Lower lobe of right lung (tissue), 2 donors: ENCODE measurements at places on chromosomes 3 and 15. TPM values are rescaled to one million over a fixed set of nuclear protein-coding genes. Genes with fewer than 3 reads are reported as not detected.

DNA sequence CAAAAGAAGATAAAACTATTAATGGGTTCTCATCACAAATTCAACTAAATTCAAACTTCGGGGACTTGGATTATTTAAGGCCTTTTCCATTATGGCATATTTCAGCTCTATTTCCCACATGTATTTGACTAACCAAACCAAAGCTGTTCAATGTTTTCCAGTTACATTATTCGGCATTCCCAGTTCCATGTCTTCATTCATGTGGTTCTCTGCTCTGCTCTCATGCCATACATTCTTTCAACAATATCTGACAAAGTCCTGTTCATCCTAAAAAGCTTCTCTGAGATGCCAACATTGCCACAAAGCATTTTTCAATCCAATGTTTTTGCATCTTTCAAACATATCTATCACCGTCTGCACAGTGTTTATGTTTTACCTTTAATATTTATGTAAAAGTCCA is 141.4 kb downstream of the GREM1 start:
- H3K4me1 ChIP-seq = no peaks in the 10 kb centered on the region
- H3K27ac ChIP-seq = no peak overlapping the region
- no peaks in the 10 kb centered on the region for H3K27me3 ChIP-seq

Gene TP63
- total RNA-seq = 2.1 TPM

GRCh38 chr15:29570948-29571791 is 251.1 kb downstream of the TJP1 start:
- H3K4me3 ChIP-seq = peak overlapping the region; percentile 56
- DNase-seq = no peak
- H3K27me3 ChIP-seq = peaks cover 44% of the 10 kb centered on the region
- H3K27ac ChIP-seq = no peak overlapping the region
- peaks cover 11% of the 10 kb centered on the region for H3K4me1 ChIP-seq
- H3K36me3 ChIP-seq = no peaks in the 10 kb centered on the region

GRCh38 chr3:18044971-18045880 is 302.8 kb upstream of the TBC1D5 start:
- no peak overlapping the region for H3K4me3 ChIP-seq
- H3K4me1 ChIP-seq = no peaks in the 10 kb centered on the region
- H3K27ac ChIP-seq = no peak overlapping the region
- H3K36me3 ChIP-seq = no peaks in the 10 kb centered on the region
- DNase-seq = no peak
- no peaks in the 10 kb centered on the region for H3K27me3 ChIP-seq

Gene HCN4
- 0.18 TPM for total RNA-seq

- H3K27me3 ChIP-seq = no peaks in the 10 kb centered on the region
- peaks cover 6% of the 10 kb centered on the region for H3K4me1 ChIP-seq
- H3K36me3 ChIP-seq = no peaks in the 10 kb centered on the region
- H3K27ac ChIP-seq = no peak overlapping the region
Observed at GRCh38 chr15:79989682-79990081, 18.7 kb upstream of the BCL2A1 start.

DNA sequence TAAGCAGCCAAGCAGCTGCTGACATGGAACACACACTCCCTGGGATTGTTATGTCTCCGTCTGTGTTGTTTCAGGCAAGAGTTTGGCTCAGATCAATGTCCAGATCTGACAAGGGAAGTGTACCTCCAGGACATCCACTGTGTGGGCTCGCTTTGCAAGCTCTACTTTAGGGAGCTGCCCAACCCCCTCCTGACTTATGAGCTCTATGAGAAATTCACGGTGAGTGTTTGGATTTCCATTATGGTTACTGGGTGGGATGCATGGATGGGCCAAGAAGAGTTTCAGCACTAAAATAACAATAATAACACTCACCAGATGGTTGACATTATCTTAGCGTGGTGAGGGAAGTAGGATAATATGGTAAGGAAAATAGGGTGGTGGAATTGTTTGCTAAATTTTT is 74.1 kb downstream of the ARHGAP31 start:
- no peak overlapping the region for H3K4me3 ChIP-seq
- no peaks in the 10 kb centered on the region for H3K4me1 ChIP-seq
- peaks cover 64% of the 10 kb centered on the region for H3K36me3 ChIP-seq
- no peak overlapping the region for H3K27ac ChIP-seq

Gene PCOLCE2
- total RNA-seq = 41.0 TPM

GRCh38 chr15:94237903-94238302 is 6.5 kb downstream of the MCTP2 start:
- no peaks in the 10 kb centered on the region for H3K27me3 ChIP-seq
- no peaks in the 10 kb centered on the region for H3K36me3 ChIP-seq
- no peak for DNase-seq

DNA sequence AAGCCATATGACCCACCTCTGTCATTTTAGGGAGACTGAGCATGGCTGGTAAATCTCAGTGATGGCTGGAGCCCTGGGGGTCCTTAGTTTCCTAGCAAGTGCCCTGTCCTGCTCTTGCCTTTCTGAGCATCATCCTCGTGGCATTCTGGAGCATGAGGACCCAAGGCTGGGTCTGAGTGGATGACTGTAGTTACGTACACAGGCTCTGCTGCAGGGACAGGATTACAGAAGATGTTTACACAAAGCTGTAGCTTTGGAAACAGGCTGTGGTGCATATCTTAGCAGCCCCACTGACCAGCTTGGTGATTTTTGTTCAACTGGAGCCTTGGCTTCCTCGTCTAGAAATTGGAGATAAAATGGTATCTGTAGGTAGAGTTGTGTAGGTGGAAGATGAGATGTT is 272.9 kb upstream of the CTDSPL start:
- no peaks in the 10 kb centered on the region for H3K27me3 ChIP-seq
- no peak overlapping the region for H3K4me3 ChIP-seq
- peaks cover 25% of the 10 kb centered on the region for H3K4me1 ChIP-seq
- DNase-seq = no peak

DNA sequence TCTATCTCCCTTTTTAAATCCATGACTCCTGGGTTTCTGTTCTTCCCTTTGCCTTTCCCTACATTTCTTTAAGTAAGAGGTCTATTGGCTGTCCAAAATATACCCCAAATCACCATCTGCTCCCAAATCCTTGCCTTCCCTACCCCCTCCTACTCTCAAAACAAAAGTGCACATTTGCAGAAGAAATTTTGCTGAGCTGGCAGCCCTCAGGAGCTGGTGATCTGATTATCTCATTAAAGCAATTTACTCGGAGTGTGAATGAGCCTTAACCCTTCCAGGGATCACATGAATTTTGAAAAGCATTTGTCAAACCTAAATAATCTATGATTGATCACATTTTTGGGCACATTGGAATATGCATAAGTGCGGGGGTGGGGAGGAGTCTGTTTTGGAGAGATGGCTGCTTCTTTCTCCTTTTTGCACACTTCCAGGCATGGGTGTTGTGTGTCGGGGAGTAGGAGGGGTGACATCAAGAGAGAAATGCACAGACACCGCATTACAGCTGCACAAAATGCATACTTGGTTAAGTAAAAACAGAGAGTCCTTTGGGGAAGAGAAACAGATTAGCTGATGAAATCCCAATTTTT is 892.6 kb downstream of the TUSC7 start:
- H3K4me1 ChIP-seq = no peaks in the 10 kb centered on the region
- H3K36me3 ChIP-seq = no peaks in the 10 kb centered on the region
- H3K4me3 ChIP-seq = no peak overlapping the region
- DNase-seq = no peak
- H3K27ac ChIP-seq = no peak overlapping the region

GRCh38 chr3:190854062-190854461 is 8.4 kb downstream of the GMNC start:
- H3K27ac ChIP-seq = no peak overlapping the region
- H3K36me3 ChIP-seq = no peaks in the 10 kb centered on the region
- H3K4me1 ChIP-seq = no peaks in the 10 kb centered on the region
- H3K27me3 ChIP-seq = no peaks in the 10 kb centered on the region
- no peak for DNase-seq

DNA sequence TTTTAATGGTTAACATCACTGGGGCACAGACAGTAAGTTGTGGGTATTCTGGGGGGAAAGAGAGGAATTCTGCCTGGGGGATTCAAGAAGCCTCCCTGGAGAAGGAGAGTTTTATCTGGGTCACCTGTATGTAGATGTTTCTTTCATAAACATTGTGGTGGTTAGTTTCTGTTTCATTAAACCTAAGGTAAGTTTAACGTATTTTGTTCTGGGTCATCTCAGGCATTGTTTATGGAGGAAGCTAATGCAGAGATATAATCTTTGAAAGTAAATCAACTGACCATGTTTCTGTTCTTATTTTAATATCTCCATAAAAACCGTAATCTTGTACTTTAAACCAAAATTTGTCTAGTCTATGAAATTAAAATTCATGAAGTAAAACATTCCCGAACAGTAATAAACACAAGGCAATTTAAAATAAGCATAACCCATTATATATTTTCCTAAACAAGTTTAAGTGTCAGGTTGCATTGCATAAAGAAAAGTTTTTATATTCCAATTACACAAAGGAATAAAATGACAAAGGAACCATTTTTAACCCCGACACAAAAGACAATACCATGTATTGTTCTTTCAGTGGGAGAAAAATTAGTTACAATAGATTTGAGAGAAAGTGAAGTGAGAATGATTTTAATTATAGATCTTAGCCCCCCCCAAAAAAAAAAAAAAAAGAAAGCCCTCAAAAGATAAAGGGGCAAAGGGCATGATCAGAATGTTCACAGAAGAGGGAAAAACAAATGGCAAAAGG is 274.6 kb upstream of the TBL1XR1 start:
- no peaks in the 10 kb centered on the region for H3K27me3 ChIP-seq
- no peak overlapping the region for H3K4me3 ChIP-seq
- H3K36me3 ChIP-seq = no peaks in the 10 kb centered on the region
- DNase-seq = no peak

DNA sequence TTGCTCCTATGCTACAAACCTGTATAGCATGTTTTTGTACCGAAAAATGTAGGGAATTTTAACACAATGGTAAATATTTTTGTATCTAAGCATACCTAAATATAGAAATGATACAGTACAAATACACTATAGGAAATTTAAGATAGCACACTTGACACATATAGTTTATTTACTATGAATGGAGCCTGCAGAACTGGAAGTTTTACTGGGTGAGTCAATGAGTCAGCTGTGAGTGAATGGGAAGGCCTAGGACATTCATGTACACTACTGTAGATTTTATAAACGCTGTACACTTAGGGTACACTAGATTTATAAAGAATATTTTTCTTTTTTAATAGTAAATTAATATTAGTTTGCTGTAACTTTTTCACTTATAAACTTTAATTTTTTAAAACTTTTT is 707.7 kb upstream of the EPHA6 start:
- DNase-seq = no peak
- H3K4me3 ChIP-seq = no peak overlapping the region
- no peaks in the 10 kb centered on the region for H3K27me3 ChIP-seq
- H3K36me3 ChIP-seq = no peaks in the 10 kb centered on the region

Gene PAQR9
- not detected for total RNA-seq

DNA sequence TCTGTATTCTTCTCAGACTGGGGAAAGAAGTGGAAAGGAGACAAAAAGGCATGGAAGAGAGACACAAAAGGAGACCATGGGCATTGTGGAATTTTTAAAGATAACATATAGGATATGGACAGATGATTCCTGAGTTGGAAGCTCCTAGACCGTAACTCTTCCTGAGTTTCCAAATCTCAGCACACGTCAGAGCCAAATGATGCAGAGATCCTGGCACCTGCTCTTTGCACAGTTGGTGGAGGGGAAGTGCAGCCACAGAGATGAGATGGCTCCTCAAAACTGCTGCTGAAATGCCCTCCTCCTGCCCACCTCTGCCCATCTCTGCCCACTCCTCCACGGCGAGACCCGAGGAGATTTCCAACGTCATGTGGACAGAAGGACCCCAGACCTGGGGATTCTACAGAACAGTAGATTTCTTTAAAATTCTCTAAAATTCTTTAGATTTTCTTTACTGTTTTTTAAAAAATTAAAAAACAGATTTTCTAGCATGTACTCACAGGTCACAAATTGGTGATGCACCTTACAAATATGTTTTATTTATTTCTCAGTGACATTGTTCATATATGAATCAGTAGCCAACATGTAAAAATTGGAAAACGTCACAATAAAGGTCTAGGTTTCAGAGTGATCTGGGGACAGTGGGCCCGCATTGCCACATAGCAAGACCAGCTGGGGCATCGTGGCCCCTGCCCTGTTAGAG is 8.1 kb downstream of the CPN2 start:
- no peaks in the 10 kb centered on the region for H3K36me3 ChIP-seq
- DNase-seq = no peak
- no peak overlapping the region for H3K27ac ChIP-seq
- peaks cover 13% of the 10 kb centered on the region for H3K27me3 ChIP-seq
- H3K4me1 ChIP-seq = no peaks in the 10 kb centered on the region

Gene DCUN1D1
- 53.2 TPM for total RNA-seq

Gene TMEM45A
- 17.2 TPM for total RNA-seq

Gene CCR8
- total RNA-seq = not detected

Gene THAP10
- 2.4 TPM for total RNA-seq

DNA sequence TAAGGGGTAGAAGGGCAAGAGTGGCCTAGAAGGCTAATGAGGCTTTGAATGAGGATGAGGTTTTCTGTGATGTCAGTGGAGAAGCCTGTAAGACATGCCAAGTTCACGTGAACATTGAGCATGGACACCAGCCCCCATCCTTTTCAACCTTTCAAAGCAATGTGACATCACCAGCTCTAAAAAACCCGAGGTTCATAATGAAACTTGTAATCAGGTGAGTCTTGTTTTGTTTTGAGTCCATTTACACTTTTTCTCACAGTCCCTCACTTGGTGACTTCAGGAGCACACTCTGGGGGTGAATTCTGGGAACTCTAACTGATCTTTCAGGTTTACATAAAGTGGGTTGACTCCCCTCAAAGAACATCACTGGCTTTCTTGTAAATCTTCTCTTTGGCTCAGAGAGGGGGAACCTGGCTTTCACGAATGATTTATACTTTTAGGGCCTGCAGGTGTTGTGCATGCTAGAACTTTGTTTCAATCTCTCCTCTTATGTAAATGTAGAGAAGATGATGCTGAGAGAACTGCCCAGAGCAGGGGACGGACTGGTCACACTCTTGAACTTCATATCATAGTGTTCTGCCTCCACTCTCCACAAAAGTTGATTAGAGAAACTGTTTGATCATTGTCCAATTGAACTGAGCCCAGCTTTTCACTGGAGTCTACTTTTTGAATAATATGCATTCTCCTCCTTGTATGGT is 224.7 kb upstream of the SATB1 start:
- no peaks in the 10 kb centered on the region for H3K36me3 ChIP-seq
- DNase-seq = no peak
- H3K4me3 ChIP-seq = no peak overlapping the region
- H3K27me3 ChIP-seq = no peaks in the 10 kb centered on the region
- H3K27ac ChIP-seq = no peak overlapping the region
- H3K4me1 ChIP-seq = no peaks in the 10 kb centered on the region

DNA sequence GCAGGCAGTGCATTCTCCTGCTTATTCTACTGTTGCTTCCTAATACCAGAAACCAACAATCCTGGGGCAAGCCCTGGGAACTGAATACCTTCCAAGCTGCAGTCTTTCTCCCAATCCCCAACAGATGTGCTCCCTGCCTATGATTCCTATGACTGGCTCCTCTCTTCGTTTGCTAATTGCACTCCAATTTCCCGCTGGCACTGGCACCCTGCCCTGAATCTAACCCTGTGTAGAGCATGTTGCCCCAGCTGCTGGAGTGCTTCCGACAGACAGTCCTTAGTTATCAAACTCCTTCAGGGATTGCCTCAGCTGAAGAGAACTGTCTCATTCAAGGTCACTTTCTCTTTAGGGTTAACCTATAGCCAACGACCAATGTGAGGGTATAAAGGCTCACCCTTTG is 214.1 kb downstream of the NECTIN3 start:
- H3K27me3 ChIP-seq = no peaks in the 10 kb centered on the region
- H3K4me3 ChIP-seq = no peak overlapping the region
- no peaks in the 10 kb centered on the region for H3K4me1 ChIP-seq
- H3K27ac ChIP-seq = no peak overlapping the region
- no peaks in the 10 kb centered on the region for H3K36me3 ChIP-seq

Gene RPL35A
- total RNA-seq = 692 TPM

- H3K36me3 ChIP-seq = no peaks in the 10 kb centered on the region
- peak overlapping the region; percentile 78 for H3K27ac ChIP-seq
- DNase-seq = peak; percentile 57
- no peaks in the 10 kb centered on the region for H3K27me3 ChIP-seq
Observed at GRCh38 chr3:57951066-57951882, 56.9 kb upstream of the FLNB start.
